ENCODE measurements at places on chromosomes 12 and 14.

DNA sequence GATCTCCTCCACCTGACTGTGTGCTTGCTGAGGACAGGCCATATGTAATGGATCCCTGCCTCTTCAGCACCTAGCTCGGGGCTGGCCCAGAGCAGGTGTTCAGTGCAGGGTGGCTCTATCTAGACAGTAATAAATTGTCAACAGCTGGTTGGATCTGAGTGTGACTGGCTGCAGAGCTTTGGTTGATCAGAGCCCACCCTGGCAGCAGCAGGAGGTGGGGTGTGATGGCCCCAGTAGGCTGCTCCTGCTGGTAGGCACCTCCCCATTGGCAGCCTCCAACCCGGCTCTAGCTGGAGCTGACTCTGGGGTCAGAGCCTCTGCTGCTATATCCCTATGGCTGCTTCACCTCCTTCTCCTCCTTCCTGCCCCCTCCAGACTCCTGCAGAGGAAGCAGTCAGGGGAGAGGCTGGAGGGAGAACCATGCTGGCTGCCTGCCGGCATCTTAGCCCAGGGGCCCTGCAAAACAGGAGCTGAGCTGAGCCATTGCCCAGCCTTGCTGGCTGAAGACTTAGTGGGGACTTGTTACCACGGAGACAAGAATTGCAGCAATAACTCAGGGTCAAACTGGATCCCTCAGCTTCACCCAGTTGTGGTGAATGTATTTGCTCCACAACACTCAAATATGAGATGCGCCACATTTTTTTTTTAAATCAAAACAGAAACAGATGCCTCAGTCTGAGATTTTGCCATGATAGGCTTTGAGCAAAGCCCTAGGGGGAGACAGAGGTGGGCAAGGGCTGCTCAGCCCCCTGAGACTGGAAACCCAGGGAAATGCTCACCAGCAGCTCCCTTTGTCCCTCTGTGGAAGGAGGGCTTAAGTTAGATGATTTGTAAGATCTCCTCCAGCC is 22.2 kb downstream of the TMEM63C start:
- no peak for DNase-seq

DNA sequence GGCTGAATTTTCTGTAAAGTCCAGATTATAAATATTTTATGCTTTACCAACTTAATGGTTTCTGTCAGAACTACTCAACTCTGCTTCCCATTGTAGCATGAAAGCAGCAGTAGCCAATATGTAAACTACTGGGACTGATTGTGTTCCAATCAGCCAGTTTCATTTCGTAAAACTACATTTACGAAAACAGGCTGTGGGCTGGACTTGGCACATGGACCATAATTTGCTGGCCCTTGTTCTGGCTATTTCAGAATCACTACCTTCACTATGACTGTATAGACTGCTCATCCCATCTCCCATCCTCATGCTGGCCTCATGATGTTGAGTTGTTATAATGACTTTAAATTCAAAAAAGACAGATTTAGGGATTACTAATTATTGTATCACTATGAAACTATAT is 38.7 kb downstream of the FAR2 start:
- no peak for DNase-seq

DNA sequence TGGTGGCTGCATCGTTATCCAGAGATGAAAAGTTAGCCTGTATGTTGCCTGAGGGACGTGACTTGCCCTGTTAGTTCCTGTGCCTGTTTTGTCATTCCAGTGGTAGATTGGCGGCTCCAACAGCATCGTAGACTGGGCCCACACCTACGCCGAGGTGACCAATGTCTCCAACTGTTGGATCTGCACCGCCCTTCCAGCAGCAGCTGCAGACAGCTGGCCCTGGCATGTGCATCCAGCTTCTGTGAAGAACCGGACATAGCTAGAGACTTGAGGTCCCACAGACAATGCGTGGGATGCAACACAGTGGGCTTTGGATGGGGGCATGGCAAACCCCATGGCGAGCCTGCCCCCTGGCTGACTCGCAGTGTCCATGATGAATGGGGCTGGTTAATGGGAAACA is 93.0 kb upstream of the TMPO start:
- DNase-seq: no peak

- DNase-seq: no peak
Observed at GRCh38 chr12:8501720-8502119, 11.6 kb upstream of the CLEC4D start.

DNA sequence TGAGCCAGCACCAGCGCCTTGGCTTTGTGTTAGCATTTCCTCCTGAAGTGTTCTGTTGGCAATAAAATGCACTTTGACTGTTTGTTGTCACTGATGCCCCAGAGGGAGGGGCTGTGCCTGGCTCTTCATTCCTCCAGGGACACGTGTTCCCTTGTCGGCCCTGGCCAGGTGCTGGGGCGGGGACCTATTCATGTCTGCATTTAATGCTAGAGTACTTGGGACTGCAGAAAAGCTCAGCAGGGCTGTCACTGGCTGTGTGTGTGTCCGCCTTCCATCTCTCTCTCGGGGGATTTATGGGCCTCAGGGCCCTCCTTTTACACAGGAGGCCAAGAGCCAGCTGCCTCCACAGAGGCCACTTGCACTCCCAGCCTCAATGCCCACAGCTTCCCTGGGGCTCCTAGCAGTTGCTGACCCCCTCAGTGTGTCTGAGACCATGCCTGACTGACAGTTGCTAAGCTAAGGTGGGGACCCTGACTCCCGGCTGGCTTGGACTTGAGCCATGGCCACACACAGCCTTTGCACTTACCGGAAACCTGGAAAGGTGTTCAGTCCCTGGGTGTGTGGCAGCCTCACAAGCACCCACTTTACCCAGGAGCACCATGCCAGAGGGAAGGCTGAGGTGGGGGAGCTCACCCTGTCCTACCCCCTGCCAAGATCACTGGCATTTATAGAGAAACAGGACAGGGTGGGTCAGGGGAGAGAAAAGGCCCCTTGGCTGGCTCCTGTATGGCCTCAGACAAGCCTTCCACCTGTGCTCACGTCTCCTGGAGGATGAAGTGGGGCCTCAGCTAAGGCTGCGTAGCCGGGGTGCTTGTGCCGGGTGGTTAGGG is 27.8 kb downstream of the HIP1R start:
- DNase-seq: no peak

GRCh38 chr12:49543221-49543913 is 4.5 kb downstream of the KCNH3 start:
- DNase-seq: no peak

DNA sequence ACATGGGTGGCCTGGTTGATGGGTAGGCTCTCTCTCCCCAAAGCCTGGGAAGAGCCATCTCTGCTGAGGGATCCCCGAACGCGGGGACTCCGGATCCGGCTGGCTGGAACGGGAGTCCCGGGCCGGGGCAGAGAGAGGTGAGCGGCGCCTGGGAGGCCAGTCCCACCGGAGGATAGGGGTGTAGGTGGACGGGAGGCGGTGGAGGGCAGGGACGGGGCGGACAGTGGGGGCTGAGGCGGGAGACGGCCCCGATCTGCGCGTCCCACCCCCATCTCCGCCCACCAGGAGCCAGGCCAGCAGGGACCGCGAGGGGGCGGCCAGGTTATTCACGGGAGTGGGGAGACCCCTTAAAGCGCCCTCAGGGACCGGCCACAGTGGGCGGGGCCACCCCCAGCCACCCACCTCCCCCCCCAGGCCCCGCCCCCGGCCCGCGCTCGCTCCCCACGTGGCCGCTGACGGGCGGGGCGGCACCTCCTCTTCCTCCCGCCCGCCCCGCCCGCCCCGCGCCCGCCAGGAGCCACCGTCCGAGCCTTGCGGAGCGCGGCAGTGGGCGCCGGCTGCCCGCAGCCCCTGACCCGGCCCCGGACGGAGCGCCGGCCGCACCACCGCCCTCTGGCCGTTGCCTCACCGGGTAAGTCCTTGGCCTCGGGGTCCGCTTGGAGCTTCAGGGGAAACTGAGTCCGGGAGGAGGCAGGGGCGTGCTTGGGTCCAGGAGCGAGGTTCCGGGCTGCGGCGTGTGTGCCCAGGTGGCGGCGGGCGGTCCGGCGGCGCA is at the start of gene INF2:
INF2 (plus strand) TSS at position 510 of the 772 bp plus-strand sequence. CDS start 11,748 bp downstream, outside the sequence.
- DNase-seq: peak; percentile 50

DNA sequence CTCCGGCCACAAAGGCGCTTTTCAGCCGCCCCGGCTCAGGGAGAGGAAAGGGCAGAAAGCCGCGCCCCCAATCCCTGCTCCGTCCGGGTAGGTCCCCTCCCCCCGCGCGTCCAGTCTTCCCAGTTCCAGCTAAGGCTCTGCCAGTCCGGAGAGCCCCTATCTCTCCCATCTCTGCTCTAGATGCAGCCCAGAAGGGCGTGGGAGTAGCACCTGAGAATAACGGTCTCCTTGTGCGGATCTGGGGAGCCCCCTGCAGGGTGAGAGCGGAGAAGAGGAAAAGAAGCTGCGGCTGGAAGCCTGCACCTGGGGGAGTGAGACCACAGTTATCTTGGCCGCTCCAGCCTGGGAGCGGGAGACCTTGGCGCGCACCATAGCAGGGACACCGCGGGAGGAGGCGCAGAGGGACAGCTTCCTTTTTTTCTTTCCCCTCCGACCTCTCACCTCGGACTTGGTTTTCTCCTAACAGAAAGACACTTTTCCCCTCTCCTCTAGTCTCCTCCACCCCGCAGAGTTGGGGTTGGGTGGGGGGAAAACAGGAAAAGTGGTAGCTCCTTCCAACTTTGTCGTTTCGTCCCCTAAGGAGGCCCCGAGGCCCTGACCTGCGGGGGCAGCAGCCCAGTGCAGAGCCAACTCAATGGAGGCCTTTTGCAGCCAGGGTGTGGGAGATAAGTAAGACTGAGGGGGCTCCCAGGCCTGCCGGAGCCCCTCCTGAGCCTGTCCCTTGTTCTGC is 2.4 kb downstream of the DHH start:
- DNase-seq: peak; percentile 62

DNA sequence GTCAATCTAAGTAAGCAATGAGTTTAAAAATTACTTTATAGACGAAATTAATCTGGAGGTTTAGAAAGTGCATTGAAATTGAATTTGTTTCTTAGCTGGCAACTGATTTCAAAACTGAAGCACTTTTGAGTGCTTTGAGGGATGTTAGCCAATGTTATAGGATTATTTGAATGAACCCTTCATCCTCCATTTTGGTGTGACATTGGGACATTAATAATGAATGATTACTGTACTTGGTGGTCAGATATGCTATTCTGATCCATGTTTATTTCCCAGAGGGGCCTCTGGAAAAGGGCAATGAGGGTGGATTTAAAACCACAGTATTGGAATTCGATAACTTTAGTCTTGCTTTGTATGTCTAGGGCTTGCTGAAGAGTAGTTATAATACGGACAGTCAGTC is 183.2 kb downstream of the AKAP6 start:
- DNase-seq: no peak

DNA sequence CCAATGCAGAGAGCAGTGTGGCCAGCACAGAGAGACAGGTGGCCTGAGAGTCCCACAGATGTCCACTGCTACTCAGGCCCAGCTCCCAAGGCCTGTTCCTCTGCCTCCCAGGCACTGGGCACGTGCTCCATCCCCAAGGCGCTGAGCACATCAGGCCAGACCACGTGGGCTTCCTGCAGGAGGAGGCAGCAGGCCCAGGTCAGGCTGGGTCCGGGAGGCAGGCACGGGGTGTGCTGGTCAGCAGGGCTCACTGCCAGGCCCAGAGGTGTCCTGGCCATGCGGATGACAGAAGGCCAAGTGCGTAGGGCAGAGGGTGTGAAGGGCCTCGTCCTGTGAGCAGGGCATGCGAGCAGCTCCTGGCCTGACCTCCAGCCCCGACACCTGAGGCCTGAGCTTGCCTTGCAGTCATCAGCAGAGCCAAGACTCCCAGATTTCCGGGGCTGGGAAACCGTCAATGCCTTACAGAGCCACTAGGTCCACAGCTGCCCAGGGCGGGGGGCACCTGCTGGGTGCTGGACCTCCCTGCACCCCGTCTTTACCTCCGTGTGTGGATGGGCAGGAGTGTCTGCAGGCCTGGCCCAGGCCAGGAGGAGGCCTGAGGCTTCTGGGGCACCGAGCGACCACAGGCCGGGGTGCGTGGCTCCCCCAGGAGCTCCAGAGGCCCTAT is 14.9 kb downstream of the TRMT61A start:
- DNase-seq: no peak

GRCh38 chr12:21751517-21751916 is 23.0 kb downstream of the KCNJ8 start:
- no peak for DNase-seq

DNA sequence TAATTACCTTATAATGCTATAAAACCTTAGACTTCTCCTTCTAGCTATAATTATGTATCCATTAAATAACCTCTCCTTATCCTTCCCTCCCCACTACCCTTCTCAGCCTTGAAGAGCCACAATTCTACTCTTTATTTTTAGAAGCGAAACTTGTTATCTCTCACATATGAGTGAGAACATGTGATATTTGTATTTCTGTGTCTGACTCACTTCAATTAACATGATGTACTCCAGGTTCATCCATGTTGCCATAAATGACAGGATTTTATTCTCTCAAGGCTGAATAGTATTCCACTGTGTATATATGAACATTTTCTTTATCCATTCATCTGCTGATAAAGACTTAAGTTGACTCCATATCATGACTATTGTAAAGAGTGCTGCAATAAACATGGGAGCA is 485.6 kb downstream of the FLRT2 start:
- no peak for DNase-seq

DNA sequence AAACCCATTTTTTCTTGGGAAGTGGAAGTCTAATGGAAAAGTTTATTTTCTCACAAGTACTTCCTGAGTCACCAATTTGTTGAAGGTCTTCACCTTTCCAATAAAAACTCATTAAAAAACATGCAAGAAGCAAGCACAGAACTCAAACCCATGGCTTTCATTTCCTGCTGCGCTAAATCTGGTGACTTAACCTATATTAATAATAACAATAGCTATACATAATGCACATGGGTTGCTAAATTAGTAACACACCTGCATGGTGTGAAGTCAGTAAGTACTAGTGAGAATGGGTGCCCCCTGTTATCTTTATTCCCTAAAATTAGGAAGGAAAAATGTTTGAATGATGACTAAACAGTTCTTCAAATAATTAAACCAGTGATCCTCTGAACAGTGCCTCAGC is 52.3 kb downstream of the PPP2R5C start:
- no peak for DNase-seq

DNA sequence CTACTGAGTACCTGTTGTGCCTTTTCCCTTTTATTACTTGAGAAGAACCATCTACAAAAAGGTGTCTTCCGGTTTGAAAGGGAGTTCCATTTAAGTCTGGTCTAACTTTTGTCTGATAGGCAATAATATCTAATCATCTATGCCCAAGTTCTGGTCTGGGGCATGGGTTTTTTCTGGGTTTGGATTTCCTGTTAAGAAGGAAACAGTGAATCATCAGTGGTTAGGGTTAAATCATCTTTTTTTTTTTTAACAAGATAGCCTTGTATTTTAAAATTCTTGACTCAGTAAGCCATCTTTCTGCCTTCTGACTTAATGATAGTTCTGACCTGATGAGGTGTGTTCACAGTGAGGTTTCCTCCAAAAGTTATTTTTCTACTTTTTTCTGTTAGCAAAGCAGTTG is 29.3 kb upstream of the CPNE8 start:
- DNase-seq: no peak

GRCh38 chr12:62909340-62909739 is 25.6 kb downstream of the PPM1H start:
- DNase-seq: no peak

- DNase-seq: no peak
Observed at GRCh38 chr12:132284827-132285741, 44.3 kb downstream of the GALNT9 start.

All from cerebellar cortex (tissue), 1 donor.